Hair follicular keratinocyte (primary cell): ENCODE measurements at places on chromosomes 3 and 15. TPM values are rescaled to one million over a fixed set of nuclear protein-coding genes. Genes with fewer than 3 reads are reported as not detected.

Gene LRRC3B
- not detected in 2 replicates for total RNA-seq

Gene PRTG
- total RNA-seq: under 0.01 TPM in 1 of 2 replicates, not detected in the other

Gene CMTM8
- 0.87 and 2.5 TPM in 2 replicates for total RNA-seq

Gene STXBP5L
- not detected in 2 replicates for total RNA-seq

Gene NR2F2
- total RNA-seq: 2.3 and 3.9 TPM in 2 replicates

Gene VEPH1
- total RNA-seq: 0.08 and 0.34 TPM in 2 replicates

Gene CISH
- total RNA-seq: 5.1 and 6.6 TPM in 2 replicates

Gene NXPE3
- total RNA-seq: 11.3 and 17.0 TPM in 2 replicates

Gene ALG1L2
- not detected in 2 replicates for total RNA-seq

Gene EXD1
- total RNA-seq: 0.57 TPM in 1 of 2 replicates, not detected in the other

Gene RUVBL1
- total RNA-seq: 93.0 and 155 TPM in 2 replicates
